ENCODE measurements at places on chromosomes 13 and 19.

DNA sequence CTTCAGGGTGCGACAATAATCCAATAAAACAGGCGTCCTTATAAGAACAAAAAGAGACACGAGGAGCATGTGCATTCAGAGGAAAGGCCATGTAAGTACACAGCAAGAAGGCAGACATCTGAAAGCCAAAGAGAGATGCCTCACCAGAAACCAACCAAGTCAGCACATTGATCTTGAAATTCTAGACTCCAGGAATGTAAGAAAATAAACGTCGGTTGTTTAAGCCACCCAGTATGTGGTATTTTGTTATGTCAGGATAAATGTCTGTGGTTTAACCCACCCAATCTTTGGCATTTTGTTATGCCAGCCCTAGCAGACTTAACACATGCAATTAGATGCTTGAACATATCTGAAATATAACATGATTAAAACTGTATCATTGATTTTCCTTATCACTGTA is 452.0 kb downstream of the SLITRK6 start:
- no peak for DNase-seq

GRCh38 chr19:9183000-9183399 is 4.2 kb downstream of the OR7D2 start:
- DNase-seq: no peak

DNA sequence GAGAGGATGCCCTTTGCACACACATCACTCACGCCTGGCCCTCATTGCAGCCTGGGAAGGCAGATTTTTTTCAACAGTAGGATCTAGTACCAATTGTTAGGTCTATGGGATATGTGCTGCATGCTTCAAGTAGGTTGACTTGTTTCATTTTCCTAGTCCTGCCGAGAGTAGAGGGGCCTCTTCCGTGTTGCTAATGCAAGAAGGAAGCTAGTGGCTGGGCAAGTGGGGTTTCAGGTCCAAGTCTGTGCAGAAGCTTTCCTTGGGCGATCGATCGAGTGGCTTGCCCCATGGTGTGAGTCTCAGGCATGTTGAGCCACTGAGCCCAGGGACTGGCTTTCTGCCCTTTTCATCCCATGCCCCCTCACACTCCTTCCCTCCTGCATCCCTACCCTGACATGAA is 13.7 kb downstream of the ILF3 start:
- DNase-seq: no peak

- DNase-seq: no peak
Observed at GRCh38 chr13:90768116-90768515, 579.4 kb upstream of the MIR17HG start.

GRCh38 chr13:29844441-29844840 is 6.0 kb downstream of the UBL3 start:
- no peak for DNase-seq

DNA sequence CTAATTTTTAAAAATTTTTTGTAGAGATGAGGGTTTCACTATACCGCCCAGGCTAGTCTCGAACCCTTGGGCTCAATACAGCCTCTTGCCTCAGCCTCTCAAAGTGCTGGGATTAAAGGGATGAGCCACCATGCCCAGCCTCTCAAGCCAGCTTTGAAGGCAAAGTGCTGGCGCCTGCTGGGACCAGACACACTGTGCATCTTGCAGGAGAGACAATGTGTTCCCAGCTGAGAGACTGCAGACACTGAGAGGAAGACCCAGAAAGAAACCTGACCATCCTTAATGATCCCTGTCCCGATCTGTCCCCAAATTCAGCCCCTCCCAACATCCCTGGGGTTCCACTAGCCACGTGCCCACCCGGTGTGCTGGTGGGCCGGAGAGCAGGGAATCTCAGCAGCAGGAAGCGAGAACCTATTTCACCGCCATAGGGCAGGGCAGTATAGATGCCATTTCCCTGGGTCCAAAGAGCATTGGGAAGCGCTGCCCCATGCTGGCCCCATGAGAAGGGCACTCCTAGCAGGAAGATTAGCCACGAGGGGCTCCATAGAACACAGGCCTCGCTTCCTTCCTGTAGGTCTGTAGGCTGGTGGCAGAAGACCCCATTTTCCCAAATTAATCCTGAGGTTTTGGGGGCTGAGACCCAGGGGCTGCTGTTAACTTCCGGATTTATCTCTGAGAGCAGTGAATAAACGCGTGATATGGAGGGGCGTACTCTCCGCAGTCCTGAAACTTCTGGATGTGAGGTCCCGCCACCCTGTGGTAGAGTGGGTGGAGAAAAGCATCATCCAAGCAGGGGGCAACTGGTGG is 968 bp downstream of the RAVER1 start:
- no peak for DNase-seq

DNA sequence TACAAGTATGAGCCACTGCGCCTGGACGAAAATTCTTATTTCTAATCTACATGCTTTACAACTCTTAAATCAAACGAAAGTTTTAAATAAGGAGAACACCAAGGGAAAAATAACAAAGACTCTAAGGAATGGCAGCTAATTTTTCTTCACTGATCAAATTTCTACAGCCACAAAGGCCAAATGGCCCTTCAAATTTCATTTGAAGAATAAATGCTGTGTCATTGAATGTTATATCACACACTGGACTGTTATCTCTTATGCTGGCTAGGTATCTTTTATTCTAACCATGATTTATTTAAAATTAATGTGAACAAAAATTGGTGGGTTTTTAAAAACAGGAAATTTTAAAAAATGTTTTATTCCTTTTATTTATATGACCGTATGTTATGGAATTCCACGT is 14.1 kb downstream of the SMAD9 start:
- no peak for DNase-seq

GRCh38 chr19:48826606-48827020 is 9.7 kb downstream of the HSD17B14 start:
- DNase-seq: no peak

DNA sequence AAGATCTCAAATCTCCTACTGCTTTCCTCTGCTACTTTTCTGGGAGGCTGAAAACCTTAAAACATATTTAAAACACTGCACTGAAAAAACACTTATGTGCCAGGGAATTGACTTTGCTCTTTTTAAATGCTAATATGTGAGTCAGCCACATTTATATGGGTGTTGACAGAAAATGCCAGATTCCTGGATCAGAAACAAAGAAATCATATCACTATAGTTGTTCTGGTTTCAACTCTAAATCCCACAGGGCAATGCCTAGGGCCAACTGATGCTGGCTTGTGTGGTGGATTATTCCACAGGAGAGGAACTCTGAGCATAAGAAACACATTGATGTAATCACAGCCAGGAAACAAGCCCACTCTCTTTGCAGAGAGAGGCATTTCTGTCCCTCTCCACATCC is 1439.0 kb upstream of the SPRY2 start:
- no peak for DNase-seq

DNA sequence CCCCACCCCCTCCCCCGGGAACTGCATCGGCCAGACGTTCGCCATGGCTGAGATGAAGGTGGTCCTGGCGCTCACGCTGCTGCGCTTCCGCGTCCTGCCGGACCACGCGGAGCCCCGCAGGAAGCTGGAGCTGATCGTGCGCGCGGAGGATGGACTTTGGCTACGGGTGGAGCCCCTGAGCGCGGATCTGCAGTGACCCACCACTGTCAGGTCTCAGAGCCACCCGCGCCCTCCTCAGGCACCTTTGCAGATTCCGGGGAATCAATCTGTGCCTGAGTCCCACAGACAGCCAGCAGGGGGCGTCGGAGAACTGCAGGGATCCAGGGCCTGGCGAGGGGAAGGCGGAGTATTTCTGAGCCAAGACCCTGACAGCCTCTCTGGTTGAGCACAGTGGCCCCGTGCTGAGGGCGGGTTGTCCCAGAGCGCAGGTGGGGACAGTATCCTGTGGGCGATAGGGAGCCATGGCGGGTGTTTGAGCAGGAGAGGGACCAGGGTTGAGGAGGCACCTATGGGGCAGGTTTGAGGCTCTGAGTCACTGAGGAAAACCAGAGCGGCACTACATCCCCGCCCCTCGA is 30.4 kb upstream of the CYP4F8 start:
- peak; percentile 81 for DNase-seq

DNA sequence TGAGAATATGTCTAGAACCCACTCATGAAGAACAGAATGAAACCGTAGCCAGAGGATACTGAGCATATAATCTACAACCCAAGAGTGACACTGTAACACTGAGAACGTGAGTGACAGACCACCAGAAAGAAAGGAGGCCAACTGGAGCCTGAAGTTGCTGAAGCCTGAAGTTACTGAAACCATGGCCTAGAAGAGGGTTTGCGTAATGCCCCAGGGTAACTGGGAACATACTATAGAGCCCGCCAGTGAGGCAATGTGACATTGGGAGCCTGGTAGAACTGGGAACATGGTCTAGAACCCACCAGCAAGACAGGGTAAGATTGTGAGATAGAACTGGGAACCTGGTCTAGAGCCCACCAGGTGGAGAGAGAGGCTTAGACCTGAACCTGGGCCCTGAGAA is 15.5 kb upstream of the TNFSF14 start:
- no peak for DNase-seq

DNA sequence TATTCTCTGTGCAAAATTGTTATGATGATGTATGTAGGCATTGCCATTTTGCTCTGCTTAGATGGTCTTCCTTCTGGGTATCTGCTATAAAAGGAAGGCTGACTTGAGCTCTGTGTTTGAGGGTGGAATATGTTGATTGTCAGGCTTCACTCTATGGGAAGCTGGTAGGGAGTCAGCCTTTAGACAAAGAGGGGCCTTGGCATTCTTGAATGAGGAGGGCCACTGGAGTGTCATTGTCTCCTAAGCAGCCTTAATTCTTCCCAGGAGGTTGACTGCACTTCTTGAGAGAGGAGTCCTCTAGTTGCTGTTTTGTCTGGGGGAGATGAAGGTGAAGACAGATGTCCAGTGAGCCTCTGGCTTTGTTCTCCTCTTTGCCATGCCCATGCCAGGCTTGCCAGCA is 266.8 kb downstream of the KCNRG start:
- DNase-seq: no peak

GRCh38 chr13:22103046-22104027 is 432.5 kb downstream of the FGF9 start:
- no peak for DNase-seq

DNA sequence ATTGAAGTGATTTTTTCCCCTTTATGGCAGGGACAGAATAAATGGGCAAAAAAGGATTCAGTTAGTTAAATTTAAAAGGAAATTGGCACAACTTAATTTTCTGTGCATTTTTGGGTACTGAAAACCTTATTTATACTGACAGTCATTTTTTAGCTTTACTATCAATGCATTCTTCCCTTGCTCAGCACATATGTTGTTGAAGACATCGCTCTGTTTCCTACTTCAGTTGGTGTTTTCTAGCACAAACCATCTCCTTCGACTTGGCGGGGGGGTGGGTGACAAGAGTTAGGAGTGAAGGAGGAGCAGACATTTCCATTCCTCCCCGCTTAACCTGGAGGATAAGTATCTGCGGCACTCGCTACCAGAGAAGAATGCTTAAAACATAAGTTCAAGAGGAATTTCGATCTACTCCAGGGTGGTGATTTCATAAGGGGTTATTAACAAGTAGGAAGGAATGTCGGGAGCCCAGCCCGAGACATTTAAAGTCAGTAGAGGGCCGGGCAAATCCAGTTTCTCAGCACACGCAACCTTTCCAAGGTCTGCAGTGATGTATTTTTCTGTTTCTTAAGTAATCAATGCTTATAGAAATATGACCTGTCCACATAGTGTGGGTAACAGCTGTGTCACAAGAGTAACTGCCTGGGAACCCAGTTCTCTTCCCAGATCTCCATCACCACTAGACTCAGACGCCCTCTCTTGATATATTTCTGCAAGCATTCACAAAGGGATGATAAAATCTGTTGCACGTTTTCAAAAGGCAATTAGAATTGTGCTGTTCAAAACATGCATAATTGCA is 525.8 kb downstream of the MYO16 start:
- DNase-seq: no peak

DNA sequence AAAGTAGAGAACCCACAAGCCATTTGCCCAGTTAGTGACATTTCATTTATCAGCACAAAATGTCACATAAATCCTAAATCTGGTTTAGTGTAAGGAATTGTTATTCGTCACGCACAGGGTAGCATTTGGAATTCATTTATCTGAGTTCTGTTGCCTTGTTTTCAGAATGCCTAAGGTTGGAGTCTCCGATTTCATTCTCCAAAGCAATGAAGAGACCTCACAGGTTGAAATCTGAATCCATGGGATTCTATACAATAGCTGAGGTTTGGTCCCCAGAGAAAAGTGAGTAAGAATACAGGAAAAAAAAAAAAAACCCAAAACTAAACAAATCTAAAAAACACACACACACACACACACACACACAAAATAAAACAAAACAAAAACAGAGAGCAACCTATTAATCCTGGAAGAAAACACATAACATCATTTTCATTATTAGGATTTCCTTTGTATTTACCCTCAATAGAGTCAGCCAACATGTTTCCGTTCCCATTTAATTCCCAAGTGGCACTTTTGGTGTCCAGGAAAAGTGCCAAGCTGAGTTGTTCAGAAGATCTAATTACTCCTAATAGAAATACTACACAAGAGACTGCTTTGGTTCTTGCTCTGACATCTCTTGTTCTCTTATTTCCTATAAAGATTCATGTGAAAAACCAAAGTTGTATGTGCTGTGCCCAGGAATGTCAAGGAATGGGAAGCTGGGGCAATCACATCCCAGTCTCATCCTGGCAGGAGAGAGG is 36.2 kb upstream of the LRCH1 start:
- DNase-seq: no peak

DNA sequence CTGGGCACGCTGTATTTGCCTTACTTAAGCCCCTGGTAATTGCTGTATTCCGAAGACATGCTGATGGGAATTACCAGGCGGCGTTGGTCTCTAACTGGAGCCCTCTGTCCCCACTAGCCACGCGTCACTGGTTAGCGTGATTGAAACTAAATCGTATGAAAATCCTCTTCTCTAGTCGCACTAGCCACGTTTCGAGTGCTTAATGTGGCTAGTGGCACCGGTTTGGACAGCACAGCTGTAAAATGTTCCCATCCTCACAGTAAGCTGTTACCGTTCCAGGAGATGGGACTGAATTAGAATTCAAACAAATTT is 676 bp downstream of the BRCA2 start:
- DNase-seq: peak; percentile 48

- no peak for DNase-seq
Observed at GRCh38 chr19:51460164-51460992, 2.1 kb upstream of the SIGLEC8 start.

GRCh38 chr13:39452417-39452816 is 150.6 kb downstream of the LHFPL6 start:
- no peak for DNase-seq

GRCh38 chr13:34019870-34020269 is 201.9 kb downstream of the RFC3 start:
- DNase-seq: no peak

DNA sequence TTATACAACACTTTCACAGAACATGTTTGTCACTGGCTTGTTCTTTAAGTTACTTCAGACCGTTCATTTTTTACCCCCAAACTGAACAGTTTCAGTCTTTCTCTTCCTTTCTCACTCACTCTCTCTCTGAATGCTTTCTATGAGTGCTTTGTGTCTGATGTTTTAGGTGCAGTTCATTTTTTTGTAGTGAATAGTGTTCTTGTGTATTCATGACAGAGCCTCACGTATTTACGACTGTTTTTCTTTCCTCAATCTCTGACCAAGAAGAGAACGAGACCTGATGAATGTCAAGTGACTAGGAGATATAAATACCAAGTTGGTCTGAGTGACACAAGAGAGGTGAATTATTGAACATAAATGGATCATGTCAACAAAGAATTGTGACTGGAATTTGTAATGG is 1525.0 kb upstream of the MIR17HG start:
- no peak for DNase-seq

Measured in GM20000 (cell line).